ENCODE measurements at places on chromosomes 4 and X. TPM values are rescaled to one million over a fixed set of nuclear protein-coding genes. Genes with fewer than 3 reads are reported as not detected.

SLC6A14 gene
- not detected for total RNA-seq

IL15 gene
- 4.0 TPM for total RNA-seq

LAGE3 gene
- 11.6 TPM for total RNA-seq

CSN3 gene
- not detected for total RNA-seq

STBD1 gene
- 15.4 TPM for total RNA-seq

Data from metanephros (tissue), 2 donors.